ENCODE measurements at places on chromosomes 16 and 17.

DNA sequence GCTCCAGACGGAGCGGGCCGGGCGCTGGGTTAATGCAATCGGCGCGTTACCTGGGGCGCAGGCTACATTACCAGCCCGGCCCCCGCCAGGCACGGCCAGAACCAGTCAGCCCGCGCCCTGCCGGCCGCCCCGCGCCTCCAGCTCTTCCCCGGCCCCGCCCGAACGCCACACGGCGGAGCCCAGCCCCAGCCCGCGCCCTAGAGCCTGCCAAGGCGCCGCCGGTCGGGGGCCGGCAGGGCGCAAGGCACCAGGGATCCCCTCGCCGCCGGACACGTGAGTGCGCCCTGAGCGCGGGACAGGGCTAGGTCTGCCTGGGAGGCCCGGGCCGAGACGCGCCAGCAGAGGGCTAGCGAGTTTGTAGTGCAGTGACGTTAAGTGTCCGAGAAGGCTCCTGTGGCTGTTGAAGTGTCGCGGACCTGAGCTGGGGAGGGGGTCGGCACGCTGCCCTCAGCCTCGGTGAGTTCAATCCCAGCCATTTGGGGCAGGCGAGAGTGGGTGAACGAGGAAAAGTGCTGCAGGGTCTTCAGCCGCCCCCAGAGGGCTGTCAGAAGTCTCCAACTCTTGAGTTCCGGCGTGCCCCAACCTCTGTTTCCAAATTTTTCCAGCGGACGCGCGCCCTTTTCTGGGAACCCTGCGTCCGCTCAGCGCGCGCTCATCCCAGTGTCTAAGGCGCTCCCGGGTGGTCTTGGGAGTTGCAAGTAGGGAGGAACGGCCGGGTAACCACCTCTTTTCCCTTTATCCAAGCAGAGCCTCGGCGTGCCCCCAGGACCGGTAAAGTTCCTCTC is at the start of gene SLC6A2:
TSS of gene SLC6A2 (plus strand) at position 92 of the 785 bp plus-strand sequence. CDS start 707 bp downstream, outside the sequence.
- peak; percentile 3 for DNase-seq

DNA sequence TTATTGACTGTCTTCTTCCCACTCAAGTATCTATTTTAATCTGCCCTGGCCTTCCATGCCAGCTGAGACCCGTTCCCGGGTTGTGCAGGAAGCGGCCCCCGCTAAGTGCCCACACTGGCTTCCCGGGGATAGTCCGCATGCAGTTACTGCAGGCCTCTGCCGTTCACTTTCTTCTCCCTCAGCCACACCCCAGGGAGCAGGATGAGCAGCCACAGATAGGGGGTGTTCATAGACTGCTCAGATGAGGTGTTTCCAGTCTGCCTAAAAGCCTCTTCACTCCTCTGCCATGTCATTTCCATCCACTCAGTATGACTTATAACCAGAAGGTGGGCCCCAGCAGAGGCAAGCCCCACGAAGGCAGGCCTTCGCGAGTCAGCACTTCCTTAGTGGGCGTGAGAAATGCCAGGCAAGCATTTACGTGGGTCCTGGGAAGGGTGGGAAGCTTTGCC is 7.7 kb downstream of the MED9 start:
- no peak for DNase-seq

- no peak for DNase-seq
Observed at GRCh38 chr16:29844575-29845331, 18.3 kb downstream of the CDIPT start.

GRCh38 chr16:26382586-26382985 is 684.1 kb upstream of the C16orf82 start:
- no peak for DNase-seq

DNA sequence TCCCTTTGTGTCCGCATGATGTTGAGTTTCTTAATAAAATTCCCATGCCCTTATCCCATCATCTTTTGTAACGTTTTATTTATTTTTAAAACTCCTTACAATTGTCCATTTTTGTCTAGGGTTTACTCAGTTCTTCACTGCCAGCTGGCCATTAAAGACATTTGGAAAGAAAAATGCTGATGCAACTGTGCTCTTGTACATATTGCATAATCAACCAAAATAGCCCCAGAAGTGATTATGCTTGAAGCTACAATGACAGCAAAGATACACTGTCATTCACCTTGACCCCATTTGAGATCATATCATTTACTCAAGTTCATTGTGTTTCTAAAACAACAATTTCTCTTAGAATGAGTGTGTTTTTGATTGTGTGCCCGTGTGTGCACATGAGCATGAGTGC is 1074.6 kb upstream of the RBFOX1 start:
- no peak for DNase-seq

GRCh38 chr16:72923757-72924156 is 124.2 kb downstream of the ZFHX3 start:
- no peak for DNase-seq

- DNase-seq, result no peak
Observed at GRCh38 chr16:46568472-46569230, 52.5 kb downstream of the SHCBP1 start.

GRCh38 chr16:58699151-58699550 is 14.6 kb upstream of the SLC38A7 start:
- DNase-seq, result no peak

DNA sequence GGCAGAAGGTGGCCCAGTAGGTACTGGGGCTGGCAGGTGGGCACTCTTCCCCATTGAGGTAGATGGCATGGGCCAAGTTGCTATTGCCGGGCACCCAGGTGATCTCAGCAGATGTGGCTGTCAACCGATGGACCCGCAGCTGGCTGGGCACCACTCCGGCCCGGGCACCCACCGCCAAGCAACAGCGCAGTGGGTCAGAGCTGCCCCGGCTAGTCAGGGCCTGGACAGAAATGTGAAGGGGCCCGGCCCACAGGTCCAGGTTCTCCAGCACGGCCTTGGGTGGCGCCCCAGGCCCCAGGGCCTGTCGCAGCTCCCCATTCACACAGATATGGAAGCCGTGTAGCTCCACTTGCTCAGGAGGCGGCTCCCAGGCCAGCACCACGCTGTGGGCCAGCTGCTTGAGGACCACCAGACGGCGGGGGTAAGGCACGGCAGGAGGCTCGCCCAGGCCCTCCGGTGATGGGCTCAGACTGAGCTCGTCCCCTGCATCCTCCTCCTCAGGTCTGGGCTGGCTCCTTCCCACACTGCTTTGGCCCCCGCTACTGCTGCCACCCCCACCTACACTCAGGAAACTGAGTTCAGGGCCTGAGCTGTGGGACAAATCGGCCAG is 16.5 kb downstream of the TSPOAP1 start:
- no peak for DNase-seq

- no peak for DNase-seq
Observed at GRCh38 chr16:22161999-22162655, at the start of gene SDR42E2. TSS of gene SDR42E2 (plus strand) at chr16:22162506. CDS start at chr16:22165583, 3,077 bp downstream.

DNA sequence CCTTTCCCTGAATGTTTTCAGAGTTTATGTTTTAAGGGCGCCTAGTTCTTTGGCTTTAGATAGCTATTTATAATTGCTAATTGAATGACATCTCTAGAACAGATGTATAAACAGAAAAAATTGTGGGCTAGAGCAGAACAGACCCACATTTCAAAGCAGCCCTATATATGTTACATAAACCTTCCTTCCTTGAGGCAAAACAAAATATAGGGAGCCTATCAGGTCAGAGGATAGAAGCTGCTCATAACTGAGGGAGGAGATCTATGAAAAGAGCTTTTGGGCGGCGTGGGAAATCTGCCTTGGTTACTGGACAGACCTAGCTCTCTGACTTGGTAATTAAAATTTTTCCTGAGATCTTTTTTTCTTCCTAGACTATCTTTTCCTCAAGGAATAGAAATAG is 68.4 kb downstream of the SPAG9 start:
- no peak for DNase-seq

DNA sequence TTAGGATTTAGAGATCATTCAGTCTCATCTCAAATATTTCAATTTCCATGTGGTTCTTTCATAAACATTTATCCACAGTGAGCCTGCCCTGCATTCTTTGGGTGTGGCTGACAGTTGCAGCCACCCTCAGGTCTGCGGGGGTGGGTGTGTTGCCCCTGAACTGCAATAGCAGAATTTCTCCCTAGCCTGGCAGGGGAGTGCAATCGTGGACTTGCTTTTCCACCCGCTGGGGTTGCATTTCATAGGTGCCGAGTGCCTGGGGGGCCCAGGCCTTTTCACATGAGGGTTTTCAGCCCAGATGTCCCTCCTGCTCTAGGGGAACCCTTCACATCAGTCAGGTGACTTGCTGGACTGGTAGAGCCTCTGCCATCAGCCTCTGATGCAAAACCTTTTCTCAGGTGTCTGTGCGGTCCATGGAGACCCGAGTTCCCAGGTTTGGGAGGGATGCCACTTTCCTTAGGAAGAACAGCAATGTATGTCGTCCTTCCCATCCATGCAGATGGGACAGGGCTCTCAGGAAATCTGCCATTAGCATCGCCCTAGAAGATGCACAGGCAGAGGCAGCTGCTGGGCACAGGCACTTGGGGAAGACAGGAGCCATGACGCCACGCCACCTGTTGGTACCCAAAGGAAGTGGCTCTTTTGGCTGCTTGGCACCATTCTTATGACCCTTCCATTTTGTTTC is 2.4 kb upstream of the USP36 start:
- DNase-seq, result no peak

- DNase-seq, result peak; percentile 82
Observed at GRCh38 chr17:1714427-1714979, 4.3 kb upstream of the TLCD2 start.

- DNase-seq, result no peak
Observed at GRCh38 chr16:74999609-75000480, 1.0 kb downstream of the ZNRF1 start.

DNA sequence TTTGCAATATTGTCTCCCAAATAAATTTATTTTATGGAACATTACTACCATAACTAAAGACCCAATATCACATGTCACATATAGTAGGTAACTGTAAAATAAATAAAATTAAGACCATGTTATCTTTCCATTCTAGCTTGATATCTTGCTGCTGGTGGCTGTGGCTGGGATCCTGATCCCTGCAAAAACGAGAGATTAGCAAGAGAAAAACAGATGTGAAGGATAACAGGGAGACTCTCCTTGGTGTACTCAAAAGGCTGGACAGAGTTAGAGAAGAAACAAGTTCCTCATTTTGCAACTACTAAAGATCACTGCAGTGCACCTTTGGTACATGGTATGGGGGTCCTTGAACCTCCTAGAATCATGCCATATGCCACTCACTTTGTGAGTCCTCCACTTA is 49.7 kb downstream of the ARHGAP27 start:
- DNase-seq, result no peak

- no peak for DNase-seq
Observed at GRCh38 chr17:4176808-4177472, 33.9 kb downstream of the CYB5D2 start.

DNA sequence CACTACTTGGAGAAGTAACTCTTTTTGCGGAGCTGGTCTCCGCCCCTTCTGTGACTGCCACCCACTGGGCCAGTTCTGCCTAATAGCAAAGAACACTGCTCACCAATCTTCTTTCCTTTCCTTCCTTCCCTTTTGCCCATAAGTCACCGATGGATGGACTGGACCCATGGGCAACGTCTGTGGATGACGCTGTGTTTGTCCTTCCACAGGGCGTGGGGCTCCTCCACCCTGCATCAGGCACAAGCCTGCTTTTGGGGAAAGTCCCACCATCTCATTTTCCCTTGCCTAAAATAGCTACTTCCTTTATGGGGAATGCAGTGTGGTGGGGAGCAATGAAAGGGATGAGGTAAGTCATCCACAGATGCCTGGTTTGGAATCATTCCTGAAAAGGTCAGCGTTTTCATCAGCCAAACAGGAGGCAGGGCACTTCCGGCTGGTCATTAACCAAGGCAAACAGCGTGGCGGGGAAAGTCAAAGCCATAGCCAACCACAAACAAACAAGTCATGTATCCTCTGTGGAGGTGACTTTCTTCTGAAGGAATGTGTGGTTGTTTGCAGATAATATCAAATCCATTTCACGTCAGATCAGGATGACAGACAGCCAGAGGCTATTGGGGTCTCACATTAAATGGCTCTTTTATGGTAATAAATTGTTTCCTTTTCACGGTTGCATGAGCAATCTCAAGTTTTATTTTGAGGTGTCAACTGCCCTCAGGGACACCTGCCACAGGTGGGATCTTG is 30.7 kb upstream of the MED9 start:
- no peak for DNase-seq

DNA sequence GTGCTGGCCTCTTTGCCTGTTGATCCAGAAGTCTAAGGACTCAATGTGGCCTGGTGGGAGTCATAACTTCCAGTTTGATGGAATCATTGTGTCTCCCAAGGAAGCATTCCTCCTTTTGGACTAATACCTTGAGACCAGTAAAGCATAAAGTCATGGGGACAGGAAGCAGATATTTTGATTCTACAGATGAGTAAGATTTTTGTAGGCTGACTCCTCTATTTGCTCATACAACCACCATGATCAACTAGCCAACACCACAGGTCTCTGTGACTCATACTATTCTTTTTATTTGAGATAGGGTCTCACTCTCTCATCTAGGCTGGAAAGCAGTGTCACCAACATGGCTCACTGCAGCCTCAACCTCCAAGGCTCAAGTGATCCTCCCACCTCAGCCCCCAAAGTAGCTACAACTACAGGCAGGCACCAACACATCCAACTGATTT is 6.2 kb downstream of the MT2A start:
- DNase-seq, result no peak

DNA sequence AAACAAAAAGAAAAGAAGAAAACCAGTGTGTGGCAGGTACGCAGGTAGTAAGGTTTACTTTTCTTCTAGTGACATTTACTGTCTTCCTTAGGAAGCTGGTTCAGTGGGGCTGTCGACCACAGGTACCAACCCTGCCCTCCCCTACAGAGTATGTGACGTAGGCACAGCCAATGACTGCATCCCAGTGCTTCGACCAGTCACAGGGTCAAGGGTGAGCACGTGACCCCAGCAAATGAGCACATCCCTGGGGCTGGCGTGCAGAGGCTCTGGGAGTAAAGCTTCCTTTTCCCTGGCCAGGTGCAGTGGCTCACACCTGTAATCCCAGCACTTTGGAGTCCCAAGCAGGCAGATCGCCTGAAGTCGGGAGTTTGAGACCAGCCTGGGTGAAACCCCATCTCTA is 38.9 kb upstream of the PLCG2 start:
- DNase-seq, result no peak

DNA sequence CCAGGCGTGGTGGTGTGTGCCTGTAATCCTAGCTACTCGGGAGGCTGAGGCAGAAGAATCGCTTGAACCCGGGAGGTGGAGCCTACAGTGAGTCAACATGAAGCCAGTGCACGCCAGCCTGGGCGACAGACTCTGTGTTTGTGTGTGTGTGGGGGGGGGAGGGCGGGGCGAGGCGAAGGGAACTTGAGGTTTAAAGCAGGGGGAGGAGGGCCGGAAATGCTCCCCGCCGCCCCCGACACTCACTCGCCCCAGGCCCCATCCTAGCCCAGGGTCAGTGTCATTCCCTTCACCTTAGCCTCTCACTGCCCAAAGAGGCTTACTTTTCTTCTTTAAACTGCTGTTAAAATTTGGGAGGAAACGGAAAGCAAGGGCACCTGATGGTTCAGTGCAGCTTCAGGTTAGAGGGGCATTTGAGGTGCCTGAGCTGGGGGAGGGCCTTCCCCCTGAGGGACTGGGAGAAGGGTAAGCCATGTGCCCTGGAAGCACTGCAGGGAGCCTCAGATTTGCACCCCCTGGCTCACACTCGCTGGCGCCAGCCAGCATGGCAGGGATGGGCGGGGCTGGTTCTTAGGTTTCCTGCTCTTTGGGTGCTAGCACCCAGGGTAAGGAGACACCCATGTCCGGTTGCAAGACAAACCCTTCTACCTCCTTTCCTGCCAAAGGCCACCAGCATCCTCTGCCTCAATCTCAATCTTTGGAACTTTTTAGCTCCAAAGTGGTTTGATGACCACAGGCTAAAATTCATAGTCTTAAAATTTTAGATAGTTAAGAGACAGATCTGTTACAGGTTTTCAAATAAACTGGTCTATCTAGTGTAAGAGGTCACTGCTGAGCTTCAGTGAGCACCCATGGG is 2.2 kb upstream of the LIMD2 start:
- no peak for DNase-seq

GRCh38 chr17:45265821-45266220 is 3.9 kb upstream of the SPATA32 start:
- DNase-seq, result no peak

- DNase-seq, result no peak
Observed at GRCh38 chr17:50045154-50045553, 10.8 kb upstream of the ITGA3 start.

Measured in hypothalamus (tissue), 51 donors.